Stimulated activated CD4-positive, alpha-beta T cell treated with anti-CD3 and anti-CD28 coated beads, Interleukin-4, amount 100 ng/mL, for 48 hours (primary cell): ENCODE measurements at places on chromosomes 13 and 19.

GRCh38 chr13:88136098-88136790 is 465.1 kb downstream of the SLITRK5 start:
- no peak for DNase-seq

- no peak for DNase-seq
Measured at GRCh38 chr19:41322451-41322850, 12.5 kb downstream of the CCDC97 start.

- DNase-seq = no peak
Measured at GRCh38 chr13:43111559-43112400, 88.4 kb downstream of the DNAJC15 start.

DNA sequence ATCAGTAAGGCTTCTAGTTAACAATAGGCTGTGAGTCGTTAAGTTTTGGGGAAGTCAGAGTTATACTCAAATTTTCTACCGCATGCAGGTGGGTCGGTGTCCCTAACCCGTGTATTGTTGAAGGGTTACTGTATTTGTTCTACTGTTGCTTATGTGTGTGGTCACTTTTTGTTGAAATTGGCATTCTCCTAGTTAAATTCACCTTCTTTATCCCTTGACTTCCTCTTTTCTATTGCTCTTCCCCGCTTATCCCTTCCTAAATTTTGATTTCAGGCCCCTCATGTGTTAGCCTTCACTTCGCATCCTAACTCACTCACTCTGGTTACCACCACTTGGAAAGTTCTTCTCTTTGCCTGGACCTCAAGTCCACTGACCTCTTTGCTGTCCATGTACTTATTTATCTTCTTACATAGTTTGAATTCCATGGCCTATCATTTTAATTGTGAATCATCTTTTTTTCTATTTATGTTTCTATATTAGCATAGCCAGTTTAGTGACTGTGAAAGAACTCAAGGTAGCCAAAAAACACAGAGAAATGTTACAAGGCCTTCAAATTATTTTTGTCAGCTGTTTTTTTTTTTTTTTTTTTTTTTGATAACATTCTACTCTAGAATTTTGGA is 52.9 kb downstream of the NDFIP2 start:
- DNase-seq = no peak

- no peak for DNase-seq
Measured at GRCh38 chr19:2983351-2984214, 6.2 kb downstream of the TLE6 start.

GRCh38 chr13:28320884-28321574 is 173.9 kb downstream of the FLT1 start:
- no peak for DNase-seq

DNA sequence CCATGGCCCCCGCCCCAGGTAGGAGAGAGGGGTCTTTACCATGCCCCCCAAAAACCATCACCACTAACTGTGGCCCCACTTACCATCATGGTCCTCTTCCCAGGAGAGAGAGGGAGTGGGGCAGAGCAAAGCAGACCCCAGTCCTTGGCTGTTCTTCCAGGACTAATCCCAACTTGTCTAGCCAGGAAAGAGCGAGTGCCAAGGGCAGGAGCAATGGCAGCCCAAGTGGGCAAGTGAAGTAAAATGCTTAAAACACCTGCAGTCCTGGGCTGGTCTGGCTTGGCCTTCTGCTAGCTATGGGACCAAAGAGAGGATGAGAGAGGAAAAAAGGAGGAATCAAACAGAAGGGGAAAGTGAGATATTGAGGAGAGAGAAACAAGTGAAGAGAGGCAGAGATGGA is 17.9 kb downstream of the ZSWIM4 start:
- no peak for DNase-seq

DNA sequence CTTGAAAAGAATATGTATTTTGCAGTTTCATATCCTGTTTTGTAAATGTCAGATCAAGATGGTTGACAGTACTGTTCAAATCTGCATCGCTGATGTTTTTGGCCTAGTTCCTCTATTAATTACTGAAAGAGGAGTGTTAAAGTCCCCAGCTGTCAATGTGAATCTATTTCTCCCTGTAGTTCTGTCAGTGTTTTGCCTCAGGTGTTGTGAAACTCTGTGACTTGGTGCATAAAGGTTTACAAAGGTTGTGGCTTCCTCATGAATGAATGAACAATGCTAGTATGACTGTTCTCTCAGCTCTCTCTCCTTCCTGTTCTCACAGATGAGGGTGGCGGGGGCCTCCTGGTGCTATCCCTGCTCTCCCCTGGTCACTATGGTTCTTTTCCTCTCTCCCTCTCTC is 142.4 kb downstream of the MYCBP2 start:
- peak; percentile 18 for DNase-seq

DNA sequence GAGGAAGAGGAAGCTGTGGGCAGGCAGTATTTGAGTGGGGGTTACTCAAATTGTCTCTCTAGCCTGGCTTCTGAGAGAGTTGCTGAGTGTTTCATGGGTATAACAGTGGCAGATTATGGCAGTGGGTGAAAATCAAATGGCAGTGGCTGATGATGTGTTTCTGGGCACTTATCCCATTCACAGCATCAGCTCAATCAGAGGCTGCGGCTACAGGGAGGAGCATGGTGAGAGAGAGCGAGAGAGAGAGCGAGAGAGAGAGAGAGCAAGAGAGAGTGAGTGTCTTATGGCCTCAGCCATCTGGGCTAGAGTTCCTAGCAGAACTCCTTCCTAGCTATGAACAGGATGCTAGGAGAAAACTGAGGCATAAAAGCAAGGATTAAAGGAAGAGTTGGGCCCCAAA is 178.9 kb downstream of the OLFM4 start:
- DNase-seq = no peak

DNA sequence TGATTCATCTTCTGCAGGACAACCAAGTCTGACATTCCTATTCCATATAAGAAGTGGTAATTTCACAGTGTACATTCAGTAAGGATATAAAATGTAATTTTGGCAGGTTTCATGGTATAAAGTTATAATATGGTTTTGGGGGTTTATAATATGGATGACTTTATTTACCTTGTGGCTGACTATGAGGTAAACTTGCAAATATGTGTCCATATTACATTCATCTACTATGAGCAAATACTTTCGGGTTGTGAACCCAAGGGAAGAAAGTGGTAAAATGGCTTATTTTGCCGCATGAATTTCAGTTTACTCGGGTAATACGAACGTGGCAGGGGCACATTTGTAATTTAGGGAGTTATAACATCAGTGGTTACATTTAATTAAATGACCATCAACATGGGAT is 86.7 kb upstream of the TNFSF11 start:
- DNase-seq = no peak

GRCh38 chr13:38350114-38350617 is 515 bp downstream of the UFM1 start:
- peak; percentile 26 for DNase-seq

GRCh38 chr19:57512845-57513244 is 13.1 kb downstream of the ZNF773 start:
- no peak for DNase-seq

- DNase-seq = peak; percentile 26
Measured at GRCh38 chr13:52846567-52847321, 1.7 kb downstream of the PCDH8 start.

DNA sequence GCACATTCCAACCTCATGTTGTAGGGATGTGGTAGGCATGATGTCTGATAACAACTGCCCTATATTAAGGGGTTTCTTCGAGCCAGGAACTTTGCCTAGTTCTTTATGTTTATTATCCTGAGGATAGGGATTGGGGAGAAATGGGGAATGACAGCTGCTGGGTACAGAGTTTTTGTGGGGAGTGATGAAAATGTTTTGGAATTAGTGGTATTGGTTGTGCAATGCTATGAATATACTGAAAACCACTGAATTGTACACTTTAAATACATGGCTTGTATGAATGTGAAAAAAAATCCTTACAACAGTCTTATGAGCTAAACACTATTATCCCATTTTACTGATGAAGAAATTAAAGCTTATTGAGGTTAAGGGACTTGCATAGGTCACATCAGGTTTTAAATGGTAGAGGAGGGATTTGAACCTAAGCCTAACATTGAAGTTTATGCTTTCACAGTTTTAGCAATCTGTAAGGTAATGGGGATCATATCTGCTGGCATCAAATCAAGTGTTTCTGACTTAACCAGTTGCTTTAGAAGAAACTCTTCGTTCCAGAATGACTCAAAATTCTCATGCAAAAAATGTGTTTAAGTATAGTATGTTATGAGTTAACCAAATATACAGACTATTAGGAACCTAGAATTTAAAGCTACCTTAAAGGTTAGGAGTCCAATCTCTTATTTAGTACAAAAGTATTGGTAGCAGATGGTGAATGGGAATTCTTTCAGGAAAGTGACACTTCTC is 61.4 kb downstream of the ERCC5 start:
- no peak for DNase-seq

GRCh38 chr19:41144403-41144802 is 30.2 kb downstream of the CYP2F1 start:
- DNase-seq = peak; percentile 81

DNA sequence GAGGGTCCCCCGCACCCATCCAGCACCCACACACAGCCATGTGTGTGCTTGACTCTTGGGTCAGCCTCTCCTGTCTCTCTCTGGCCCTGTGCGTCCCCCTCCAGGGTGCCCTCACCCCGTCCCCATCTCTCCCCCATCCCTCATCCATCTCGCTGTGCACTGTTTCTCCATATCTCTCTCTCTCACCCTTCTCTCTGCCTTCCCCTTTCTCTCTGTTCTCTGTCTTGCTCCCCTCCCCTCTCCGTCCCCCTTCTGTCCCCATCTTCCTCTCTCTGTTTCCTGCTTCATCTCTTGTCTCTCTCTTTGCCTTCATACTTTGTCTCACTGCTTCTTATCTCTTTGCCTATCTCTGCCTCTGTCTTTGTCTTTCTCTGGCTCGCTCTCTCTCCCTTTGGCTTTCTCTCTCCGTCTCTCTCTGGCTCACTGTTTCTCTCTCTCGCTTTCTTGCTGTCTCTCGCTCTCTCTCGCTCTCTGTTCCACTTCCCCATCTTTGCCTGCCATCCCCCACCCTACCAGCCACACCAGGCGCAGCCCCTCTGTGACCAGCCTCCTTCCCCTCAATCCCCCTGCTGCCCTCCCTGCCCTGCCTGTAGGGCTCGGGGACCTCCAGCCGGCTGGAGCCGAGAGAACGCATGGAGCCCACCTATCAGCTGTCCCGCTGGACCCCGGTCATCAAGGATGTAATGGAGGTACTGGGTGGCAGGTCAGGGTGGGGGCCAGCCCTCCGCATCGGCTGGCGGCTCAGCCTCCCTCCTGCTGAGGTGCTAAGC is 8.9 kb downstream of the STXBP2 start:
- no peak for DNase-seq

- no peak for DNase-seq
Measured at GRCh38 chr13:25915840-25916518, 135.8 kb downstream of the SHISA2 start.

- DNase-seq = no peak
Measured at GRCh38 chr19:645912-646778, 6.5 kb downstream of the FGF22 start.

- DNase-seq = no peak
Measured at GRCh38 chr13:113533161-113533840, 42.8 kb upstream of the DCUN1D2 start.

- no peak for DNase-seq
Measured at GRCh38 chr13:112954488-112955270, 14.3 kb upstream of the MCF2L start.

DNA sequence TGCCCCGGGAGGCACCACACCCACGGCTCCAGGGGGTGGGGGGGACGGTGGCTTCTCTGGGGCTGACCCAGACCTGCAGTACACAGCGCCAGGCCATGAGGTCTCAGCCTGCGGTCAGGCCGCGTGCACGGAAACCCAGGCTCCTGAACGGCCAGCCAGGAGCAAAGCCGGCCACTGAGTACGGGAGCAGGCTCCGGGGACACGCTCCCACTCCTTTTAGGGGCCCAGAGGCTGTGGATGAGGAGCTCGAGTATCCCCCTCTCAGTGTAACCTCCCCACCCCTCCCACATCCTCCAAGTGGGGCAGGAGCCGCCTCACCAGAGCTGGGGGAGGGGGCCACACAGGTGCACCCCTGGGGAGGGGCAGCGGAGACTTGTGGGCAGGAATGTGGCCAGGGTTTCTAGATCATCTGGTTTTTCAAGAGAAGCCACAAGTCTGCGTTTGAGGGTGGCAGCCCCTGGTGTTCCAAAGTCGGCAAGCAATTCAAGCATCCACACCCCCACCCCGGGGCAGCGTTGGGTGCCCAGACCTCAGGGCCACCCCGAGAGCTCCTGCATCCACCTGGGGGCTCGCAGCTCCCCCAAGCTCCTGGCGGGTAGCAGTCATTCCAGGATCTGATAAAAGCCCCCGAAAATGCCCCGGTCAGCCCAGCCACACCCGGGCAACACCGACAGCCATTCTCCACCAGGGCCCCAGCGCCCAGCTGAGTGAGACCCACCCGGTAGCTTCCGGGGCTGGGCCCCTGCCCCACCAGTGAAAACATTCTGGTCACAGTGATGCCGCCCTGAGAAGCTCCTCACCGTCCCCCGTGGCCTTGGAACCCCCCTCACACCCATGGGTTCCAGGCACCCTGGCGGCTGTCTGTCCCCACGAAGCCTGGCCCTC is 6.1 kb downstream of the SBNO2 start:
- no peak for DNase-seq

GRCh38 chr19:45848922-45849321 is 14.0 kb downstream of the SYMPK start:
- DNase-seq = no peak

GRCh38 chr13:101624210-101624922 is 171.9 kb downstream of the ITGBL1 start:
- no peak for DNase-seq

DNA sequence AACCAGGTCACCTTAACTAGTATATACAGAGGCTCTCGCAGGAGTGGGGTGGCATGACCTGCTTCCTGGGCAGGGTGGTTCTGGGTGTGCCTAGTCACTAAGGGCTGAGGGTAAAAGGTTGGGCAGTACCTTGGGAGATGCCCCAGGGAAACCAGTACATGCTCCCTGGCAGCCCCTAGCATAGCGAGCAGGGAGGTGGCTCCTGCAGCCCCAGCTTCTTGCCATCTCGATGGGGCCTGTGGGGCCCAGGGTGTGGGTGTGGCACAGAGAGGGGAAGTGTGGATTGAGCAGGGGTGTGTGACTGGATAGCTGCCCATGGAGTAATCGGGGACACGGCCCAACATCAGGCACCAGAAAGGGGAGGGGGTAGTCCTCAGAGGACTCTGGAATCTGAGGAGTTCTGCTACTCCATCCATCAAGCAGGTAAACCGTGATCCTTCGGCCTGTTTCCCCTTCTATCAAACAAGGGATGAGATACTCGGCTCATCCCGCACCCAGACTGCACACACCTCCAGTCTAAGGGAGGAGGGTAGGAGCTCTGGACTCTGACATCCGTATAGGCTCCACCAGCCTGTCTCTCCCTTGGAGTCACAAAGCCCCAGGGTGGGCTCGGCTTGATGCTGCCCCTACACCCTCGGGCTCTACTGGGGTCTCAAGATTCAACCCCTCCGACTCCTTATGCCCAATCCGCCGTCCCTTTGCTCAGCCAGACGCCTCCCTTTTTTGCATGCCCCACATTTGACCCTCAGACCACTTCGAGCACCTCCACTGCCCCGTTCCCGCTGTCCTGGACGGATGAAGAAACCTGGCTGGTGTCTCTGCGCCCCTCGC is 1.1 kb downstream of the ZBTB45 start:
- DNase-seq = no peak

DNA sequence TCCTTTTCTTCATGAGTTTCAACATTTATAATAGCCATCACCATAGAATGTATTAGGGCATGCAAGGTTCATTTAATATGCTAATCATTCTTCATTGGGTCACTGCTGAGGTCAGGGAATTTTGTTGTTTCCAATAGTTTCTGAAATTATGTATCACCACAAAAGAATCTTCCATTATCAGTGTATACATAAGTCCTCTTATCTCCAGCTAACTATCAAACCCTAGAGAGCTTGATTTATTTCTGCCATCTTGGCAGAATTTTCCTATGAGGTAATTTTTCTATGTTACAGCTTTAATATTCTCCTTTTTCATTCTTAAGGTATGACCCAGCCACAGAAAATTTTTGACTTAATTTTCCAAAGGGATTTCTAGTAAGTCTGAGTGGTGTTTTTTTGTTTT is 415.0 kb upstream of the SLITRK1 start:
- DNase-seq = no peak
